Hepatocyte (in vitro differentiated cells): ENCODE measurements at places on chromosomes 2 and 18. TPM values are rescaled to one million over a fixed set of nuclear protein-coding genes. Genes with fewer than 3 reads are reported as not detected.

DNA sequence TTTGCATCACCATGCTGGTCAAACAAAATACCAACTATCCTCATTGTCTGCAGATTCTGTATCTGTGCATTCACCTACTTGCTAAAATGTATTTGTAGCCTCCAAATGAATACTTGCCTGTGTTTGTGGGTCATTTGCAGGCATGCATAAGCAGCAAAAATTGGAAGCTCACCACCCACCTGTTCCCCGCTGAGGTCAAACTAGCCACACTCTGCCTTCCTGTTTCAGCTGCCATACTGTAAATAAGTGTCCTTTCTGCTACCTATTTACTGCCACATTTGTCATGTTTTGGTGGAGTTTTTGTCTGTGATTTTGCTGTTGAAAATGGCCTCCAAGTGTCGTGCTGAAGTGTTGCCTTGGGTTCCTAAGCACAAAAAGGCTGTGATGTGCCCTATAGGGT is 50.0 kb upstream of the ACMSD start:
- no peaks in the 10 kb centered on the region for H3K27me3 ChIP-seq
- H3K4me3 ChIP-seq, result no peak overlapping the region
- no peak overlapping the region for H3K27ac ChIP-seq
- no peak for DNase-seq
- no peaks in the 10 kb centered on the region for H3K36me3 ChIP-seq

DNA sequence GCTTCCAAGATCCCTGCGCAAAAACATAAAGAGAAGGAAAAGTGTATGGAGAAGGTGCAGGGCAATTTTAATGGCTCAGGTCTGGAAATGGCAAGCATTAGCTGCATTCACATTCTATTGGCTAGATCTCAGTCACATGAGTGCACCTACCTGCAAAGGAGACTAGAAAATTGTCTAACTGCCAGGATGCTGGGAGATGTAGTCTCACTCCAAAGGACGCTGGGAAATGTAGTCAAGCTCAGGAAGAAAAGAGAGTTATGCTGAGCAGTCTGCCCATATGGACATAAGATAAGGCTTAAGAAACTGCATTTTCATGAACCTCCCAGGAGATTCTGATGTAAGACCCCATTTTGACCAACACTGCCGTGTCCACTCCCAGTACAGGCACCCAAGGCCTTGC is 9.5 kb upstream of the KLHL29 start:
- no peak for DNase-seq
- no peaks in the 10 kb centered on the region for H3K36me3 ChIP-seq
- no peak overlapping the region for H3K4me3 ChIP-seq
- no peak overlapping the region for H3K27ac ChIP-seq
- no peaks in the 10 kb centered on the region for H3K4me1 ChIP-seq

The KCNIP3 gene
- 2.1 and 6.1 TPM in 2 replicates for total RNA-seq

GRCh38 chr18:34031810-34032209 is 192.9 kb downstream of the NOL4 start:
- no peaks in the 10 kb centered on the region for H3K36me3 ChIP-seq
- no peak overlapping the region for H3K4me3 ChIP-seq
- H3K27ac ChIP-seq, result no peak overlapping the region
- no peaks in the 10 kb centered on the region for H3K27me3 ChIP-seq

- no peaks in the 10 kb centered on the region for H3K36me3 ChIP-seq
- DNase-seq, result no peak
- H3K4me3 ChIP-seq, result no peak overlapping the region
- no peaks in the 10 kb centered on the region for H3K4me1 ChIP-seq
- H3K27me3 ChIP-seq, result no peaks in the 10 kb centered on the region
- H3K27ac ChIP-seq, result no peak overlapping the region
Observed at GRCh38 chr2:105376789-105377240, 22.0 kb downstream of the FHL2 start.

The HOXD1 gene
- not detected in 2 replicates for total RNA-seq
